K562 (cell line): ENCODE measurements at places on chromosomes 1 and 21. TPM values are rescaled to one million over a fixed set of nuclear protein-coding genes. Genes with fewer than 3 reads are reported as not detected.
A peak's percentile ranks its signal among the peaks of the same experiment; 100 is the strongest.

GRCh38 chr1:33439662-33440061, 8.8 kb upstream of the PHC2 start:
- H3K27ac ChIP-seq = no peak overlapping the region
- H3K4me3 ChIP-seq = no peak overlapping the region
- H3K36me3 ChIP-seq = no peaks in the 10 kb centered on the region
- H3K4me1 ChIP-seq = no peaks in the 10 kb centered on the region; the same call in 1 of the 2 replicates

GRCh38 chr1:42171679-42172266, 7.2 kb upstream of the GUCA2A start:
- H3K4me3 ChIP-seq = no peak overlapping the region
- H3K27ac ChIP-seq = no peak overlapping the region
- H3K36me3 ChIP-seq = no peaks in the 10 kb centered on the region
- DNase-seq = no peak

The LINGO4 gene
- total RNA-seq = not detected in 2 replicates

The PPIAL4G gene
- total RNA-seq = not detected in 2 replicates

The AADACL3 gene
- total RNA-seq = not detected in 2 replicates

DNA sequence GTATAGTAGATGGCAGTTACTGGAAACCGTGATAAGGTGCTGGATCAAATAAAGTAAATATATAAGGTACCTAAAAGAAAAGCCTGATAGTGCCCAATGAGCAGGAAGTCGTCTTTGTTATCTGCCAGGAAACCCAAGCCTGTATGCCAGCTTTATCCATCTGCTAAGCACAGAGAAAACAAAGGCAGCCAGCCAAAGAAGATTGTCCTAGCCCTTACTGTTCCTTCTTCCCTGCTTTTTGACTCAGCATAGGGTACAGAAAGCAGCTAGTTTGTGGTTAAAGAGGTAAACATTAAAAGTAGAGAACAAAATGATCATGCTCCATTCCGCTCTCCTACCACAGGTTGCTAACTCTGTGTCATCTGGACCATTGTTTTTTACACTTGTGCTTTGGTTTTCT, 10.1 kb downstream of the KRTAP22-2 start:
- H3K27me3 ChIP-seq = no peaks in the 10 kb centered on the region
- DNase-seq = no peak
- H3K4me1 ChIP-seq = no peaks in the 10 kb centered on the region
- no peaks in the 10 kb centered on the region for H3K36me3 ChIP-seq
- no peak overlapping the region for H3K27ac ChIP-seq

GRCh38 chr21:34890724-34891612, 158.1 kb downstream of the RUNX1 start:
- H3K27ac ChIP-seq = peak overlapping the region; percentile 94; the same call in 1 of the 3 replicates
- peaks cover 40% of the 10 kb centered on the region for H3K4me1 ChIP-seq
- no peaks in the 10 kb centered on the region for H3K36me3 ChIP-seq
- H3K27me3 ChIP-seq = no peaks in the 10 kb centered on the region
- no peak for DNase-seq

The PAX7 gene
- total RNA-seq = not detected in 2 replicates

The EDARADD gene
- 21.1 and 22.5 TPM in 2 replicates for total RNA-seq

GRCh38 chr1:151992303-151993083, 1.2 kb downstream of the S100A10 start:
- no peak overlapping the region for H3K27ac ChIP-seq
- peak overlapping the region; percentile 18 for H3K4me3 ChIP-seq
- DNase-seq = peak; percentile 70
- peaks cover 51% of the 10 kb centered on the region for H3K27me3 ChIP-seq
- no peaks in the 10 kb centered on the region for H3K36me3 ChIP-seq

The TIPRL gene
- 57.0 and 64.4 TPM in 2 replicates for total RNA-seq

- no peaks in the 10 kb centered on the region for H3K27me3 ChIP-seq
- H3K4me1 ChIP-seq = no peaks in the 10 kb centered on the region
- H3K27ac ChIP-seq = no peak overlapping the region
- H3K4me3 ChIP-seq = no peak overlapping the region
- DNase-seq = no peak
Observed at GRCh38 chr1:50214717-50215116, 106.0 kb downstream of the ELAVL4 start.

The B3GALT2 gene
- total RNA-seq = 0.07 TPM in 1 of 2 replicates, not detected in the other

DNA sequence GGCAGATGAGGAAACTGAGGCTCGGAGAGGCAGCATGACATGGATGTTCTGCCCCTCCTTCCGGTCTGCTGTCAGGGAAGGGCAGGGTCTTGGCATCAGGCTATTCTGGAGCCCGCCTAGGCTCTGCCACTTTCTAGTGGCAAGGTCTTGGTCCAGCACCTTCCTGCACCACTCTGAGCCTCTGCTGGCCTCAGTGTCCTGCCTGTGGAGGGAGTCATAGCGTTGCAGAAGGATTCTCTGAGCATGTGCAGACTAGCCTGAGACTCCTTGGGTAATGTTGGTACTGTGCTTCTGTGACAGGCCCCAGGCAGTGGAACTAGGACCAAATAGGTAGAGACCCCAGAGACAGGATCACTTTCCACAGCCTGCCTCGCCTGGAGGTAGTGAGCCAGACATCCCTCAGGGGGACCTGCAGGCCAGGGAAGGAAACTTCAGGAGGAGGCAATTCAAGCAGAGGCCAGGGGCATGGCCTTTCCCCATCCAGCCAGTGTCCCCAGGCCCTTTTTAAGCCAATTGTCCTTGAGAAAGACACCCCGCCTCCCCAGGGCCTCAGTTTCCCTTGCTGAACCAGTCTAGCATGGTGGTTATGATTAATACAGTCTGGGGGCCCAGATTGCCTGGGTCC, 10.6 kb downstream of the EDN2 start:
- no peaks in the 10 kb centered on the region for H3K36me3 ChIP-seq
- no peaks in the 10 kb centered on the region for H3K4me1 ChIP-seq
- DNase-seq = no peak
- no peak overlapping the region for H3K27ac ChIP-seq

GRCh38 chr1:226419284-226420029, 11.6 kb upstream of the PARP1 start:
- H3K36me3 ChIP-seq = no peaks in the 10 kb centered on the region
- peaks cover 39% of the 10 kb centered on the region for H3K27me3 ChIP-seq
- no peak overlapping the region for H3K4me3 ChIP-seq
- no peak for DNase-seq
- peaks cover under 1% of the 10 kb centered on the region; the same call in 1 of the 2 replicates for H3K4me1 ChIP-seq

DNA sequence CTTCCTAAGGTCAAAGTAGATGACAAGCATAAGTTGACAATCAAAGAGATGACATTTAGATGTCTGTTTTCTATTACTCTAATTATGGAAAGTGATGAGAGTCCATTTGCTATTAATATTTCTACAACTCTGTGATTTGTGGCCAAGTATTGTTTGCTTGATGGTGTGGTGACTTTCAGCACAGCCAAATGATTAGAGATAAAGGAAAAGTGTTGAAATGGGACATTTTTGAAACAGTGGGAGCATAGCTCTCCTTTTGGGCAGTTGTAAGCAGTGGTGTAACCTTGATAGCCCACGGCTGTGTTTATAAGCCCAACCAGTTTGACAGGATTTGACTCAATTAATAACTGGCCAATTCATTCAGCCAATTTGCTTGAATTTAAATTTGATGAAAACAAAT, 31.6 kb downstream of the ZC3H11B start:
- H3K27ac ChIP-seq = no peak overlapping the region
- DNase-seq = no peak
- H3K27me3 ChIP-seq = 0 out of 2 replicates have a peak, but pooled peaks cover 6% of the 10 kb centered on the region
- no peak overlapping the region for H3K4me3 ChIP-seq
- no peaks in the 10 kb centered on the region for H3K4me1 ChIP-seq

- no peak overlapping the region for H3K4me3 ChIP-seq
- no peaks in the 10 kb centered on the region for H3K4me1 ChIP-seq
- no peak for DNase-seq
- H3K27ac ChIP-seq = no peak overlapping the region
Observed at GRCh38 chr1:14296795-14297194, 301.7 kb upstream of the KAZN start.

- no peaks in the 10 kb centered on the region for H3K36me3 ChIP-seq
- H3K4me3 ChIP-seq = no peak overlapping the region
- H3K4me1 ChIP-seq = no peaks in the 10 kb centered on the region
- DNase-seq = no peak
- H3K27me3 ChIP-seq = no peaks in the 10 kb centered on the region
Observed at GRCh38 chr21:14046401-14046800, 164.4 kb downstream of the LIPI start.

GRCh38 chr1:152044386-152044785, 7.6 kb upstream of the S100A11 start:
- H3K27ac ChIP-seq = no peak overlapping the region
- no peak for DNase-seq
- peaks cover 21% of the 10 kb centered on the region; the same call in 2 of the 3 replicates for H3K4me1 ChIP-seq
- H3K36me3 ChIP-seq = no peaks in the 10 kb centered on the region

- no peaks in the 10 kb centered on the region for H3K36me3 ChIP-seq
- no peak overlapping the region for H3K27ac ChIP-seq
- peaks cover 33% of the 10 kb centered on the region for H3K4me1 ChIP-seq
Observed at GRCh38 chr1:234971586-234972297, 156.9 kb downstream of the TOMM20 start.

DNA sequence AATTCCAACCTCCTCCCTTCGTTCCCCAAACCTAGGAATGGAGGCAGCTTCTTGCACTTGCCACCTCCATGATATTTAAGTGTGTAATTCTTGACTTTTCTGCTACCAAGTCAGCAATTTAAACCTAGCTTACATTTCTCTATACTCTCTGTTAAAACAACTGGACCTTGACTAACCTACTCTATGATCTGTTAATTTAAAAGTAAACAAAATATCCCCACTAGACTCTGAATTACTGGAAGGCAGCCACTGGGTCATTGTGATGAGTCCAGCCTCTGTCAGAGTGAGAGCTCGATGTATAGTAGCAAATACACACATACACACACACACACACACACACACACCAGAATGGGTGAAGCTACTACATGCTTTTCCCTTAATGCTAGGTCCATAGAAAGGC, 40.0 kb upstream of the DHCR24 start:
- peaks cover 7% of the 10 kb centered on the region for H3K4me1 ChIP-seq
- H3K4me3 ChIP-seq = no peak overlapping the region
- peaks cover 11% of the 10 kb centered on the region; the same call in 2 of the 3 replicates for H3K27me3 ChIP-seq
- no peak overlapping the region for H3K27ac ChIP-seq

- H3K27me3 ChIP-seq = no peaks in the 10 kb centered on the region
- no peak overlapping the region for H3K4me3 ChIP-seq
- no peaks in the 10 kb centered on the region for H3K36me3 ChIP-seq
- DNase-seq = no peak
- H3K27ac ChIP-seq = no peak overlapping the region
Observed at GRCh38 chr1:76080552-76081079, 6.1 kb downstream of the ST6GALNAC3 start.

The NUAK2 gene
- 0.44 and 0.47 TPM in 2 replicates for total RNA-seq

DNA sequence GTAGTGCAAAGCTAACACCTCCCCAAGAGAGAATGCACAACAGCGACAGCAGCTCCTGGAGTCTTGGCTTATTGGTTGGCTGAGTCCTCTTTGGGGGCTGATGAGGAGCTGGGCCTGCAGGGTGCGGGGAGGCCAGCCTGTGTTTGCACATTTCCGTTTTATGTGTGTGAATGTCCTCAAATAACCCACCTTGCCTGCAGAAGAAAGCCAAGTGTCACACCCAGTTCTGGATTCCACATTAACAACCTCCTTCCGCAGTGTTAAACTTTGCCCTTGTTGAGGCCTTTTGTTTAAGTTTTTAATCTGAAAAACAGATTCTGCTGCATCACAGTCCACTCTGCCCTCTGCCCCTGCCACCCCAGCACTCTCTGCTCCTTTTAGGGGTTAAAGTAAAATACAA, 274.5 kb downstream of the TM2D1 start:
- DNase-seq = no peak
- peaks cover 10% of the 10 kb centered on the region; the same call in 2 of the 3 replicates for H3K36me3 ChIP-seq
- H3K4me3 ChIP-seq = no peak overlapping the region
- no peak overlapping the region for H3K27ac ChIP-seq

DNA sequence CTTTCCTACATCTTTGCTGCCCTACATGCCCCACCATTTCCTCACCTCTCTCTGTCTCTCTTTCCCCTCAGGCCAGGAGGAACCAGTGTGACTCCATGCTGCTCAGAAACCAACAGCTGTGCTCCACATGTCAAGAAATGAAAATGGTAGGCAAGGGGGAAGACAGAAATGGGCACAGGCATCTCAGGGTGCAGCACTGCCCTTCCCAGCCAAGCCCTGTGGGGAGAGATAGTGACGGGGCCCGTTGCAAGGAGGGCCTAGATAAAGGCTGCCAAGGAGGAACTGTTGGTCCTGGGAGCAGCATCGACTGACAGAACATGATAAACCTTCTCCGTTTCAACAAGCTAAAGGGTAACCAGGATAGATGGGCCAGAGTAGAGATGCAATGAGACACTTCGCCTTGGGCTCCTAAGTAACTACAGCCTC, 12.5 kb upstream of the PIGC start:
- H3K4me3 ChIP-seq = no peak overlapping the region
- no peaks in the 10 kb centered on the region for H3K27me3 ChIP-seq
- peaks cover 17% of the 10 kb centered on the region for H3K4me1 ChIP-seq
- H3K36me3 ChIP-seq = no peaks in the 10 kb centered on the region
- H3K27ac ChIP-seq = no peak overlapping the region; the same call in 2 of the 3 replicates
- no peak for DNase-seq

- no peaks in the 10 kb centered on the region for H3K27me3 ChIP-seq
- peaks cover 47% of the 10 kb centered on the region; the same call in 2 of the 3 replicates for H3K36me3 ChIP-seq
- no peak overlapping the region for H3K4me3 ChIP-seq
- H3K4me1 ChIP-seq = peaks cover 12% of the 10 kb centered on the region
- DNase-seq = no peak
- no peak overlapping the region for H3K27ac ChIP-seq
Observed at GRCh38 chr1:226181996-226182714, 4.4 kb downstream of the ACBD3 start.

GRCh38 chr21:26686278-26686677, 113.2 kb upstream of the CYYR1 start:
- no peak overlapping the region for H3K4me3 ChIP-seq
- no peaks in the 10 kb centered on the region for H3K27me3 ChIP-seq
- H3K36me3 ChIP-seq = no peaks in the 10 kb centered on the region
- no peaks in the 10 kb centered on the region for H3K4me1 ChIP-seq
- H3K27ac ChIP-seq = no peak overlapping the region

The ACKR1 gene
- total RNA-seq = 0.51 and 0.58 TPM in 2 replicates

DNA sequence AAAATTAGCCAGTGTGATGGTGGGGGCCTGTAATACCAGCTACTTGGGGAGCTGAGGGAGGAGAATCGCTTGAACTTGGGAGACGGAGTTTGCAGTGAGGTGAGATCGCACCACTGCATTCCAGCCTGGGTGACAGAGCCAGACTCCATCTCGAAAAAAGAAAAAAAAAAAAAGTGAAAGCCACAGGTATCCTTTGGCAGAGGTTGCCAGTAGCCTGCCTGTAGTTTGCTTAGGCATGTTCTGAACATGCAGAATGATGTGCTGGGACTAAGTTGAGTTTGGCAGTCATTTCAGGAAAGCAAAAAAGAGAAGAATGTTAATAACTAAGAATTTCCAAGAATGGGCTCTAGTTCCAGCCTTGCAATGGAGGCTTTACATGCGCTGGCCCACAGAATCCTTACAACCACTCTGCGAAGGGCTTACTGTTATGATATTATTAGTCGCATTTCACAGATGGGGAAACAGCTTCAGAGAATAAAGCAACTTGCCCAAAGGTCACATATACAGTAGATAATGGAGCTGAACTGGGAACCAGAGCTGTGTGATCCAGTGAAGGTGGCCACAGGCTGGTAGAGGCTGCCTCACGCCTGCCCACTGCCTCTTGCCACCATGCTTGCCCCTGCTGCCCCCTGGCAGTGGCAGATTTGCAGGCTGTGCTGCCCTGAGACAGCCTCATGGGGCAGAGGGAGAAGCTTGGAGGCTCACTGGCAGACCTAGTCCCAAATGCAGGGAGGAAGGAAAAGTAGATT, 66.5 kb upstream of the LYST start:
- no peak for DNase-seq
- H3K27me3 ChIP-seq = peaks cover 54% of the 10 kb centered on the region
- no peak overlapping the region for H3K27ac ChIP-seq
- no peak overlapping the region for H3K4me3 ChIP-seq

The LIN28A gene
- total RNA-seq = 5.1 TPM in 2 replicates

- no peaks in the 10 kb centered on the region for H3K4me1 ChIP-seq
- no peak overlapping the region for H3K4me3 ChIP-seq
- no peak overlapping the region for H3K27ac ChIP-seq
- no peak for DNase-seq
- H3K36me3 ChIP-seq = no peaks in the 10 kb centered on the region
Observed at GRCh38 chr1:77068013-77068412, 151.2 kb downstream of the PIGK start.

The RNU1-4 gene
- total RNA-seq = 2,231 and 2,538 TPM in 2 replicates
